Hepatocyte (in vitro differentiated cells): ENCODE measurements at places on chromosomes 5 and 9.
A peak's percentile ranks its signal among the peaks of the same experiment; 100 is the strongest.

DNA sequence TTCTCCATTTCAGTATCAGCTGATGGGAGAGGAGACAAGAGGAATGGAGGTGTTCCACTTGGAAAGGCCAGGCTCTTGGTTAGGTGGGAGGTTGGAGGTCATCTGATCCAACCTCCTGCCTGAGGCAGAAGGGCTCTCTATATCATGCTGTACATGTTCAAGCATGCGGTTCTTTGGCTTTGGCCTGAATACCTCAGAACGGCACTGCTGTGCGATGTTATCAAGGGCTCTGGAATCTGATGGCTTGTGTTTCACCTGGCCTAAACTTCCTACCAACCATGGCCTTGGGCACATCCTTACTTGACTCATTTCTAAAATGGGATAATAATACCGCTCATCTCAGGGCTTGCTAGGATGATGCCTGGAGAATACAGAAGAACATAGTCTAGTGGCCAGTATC, 90.1 kb upstream of the FAM169A start:
- no peak for DNase-seq

DNA sequence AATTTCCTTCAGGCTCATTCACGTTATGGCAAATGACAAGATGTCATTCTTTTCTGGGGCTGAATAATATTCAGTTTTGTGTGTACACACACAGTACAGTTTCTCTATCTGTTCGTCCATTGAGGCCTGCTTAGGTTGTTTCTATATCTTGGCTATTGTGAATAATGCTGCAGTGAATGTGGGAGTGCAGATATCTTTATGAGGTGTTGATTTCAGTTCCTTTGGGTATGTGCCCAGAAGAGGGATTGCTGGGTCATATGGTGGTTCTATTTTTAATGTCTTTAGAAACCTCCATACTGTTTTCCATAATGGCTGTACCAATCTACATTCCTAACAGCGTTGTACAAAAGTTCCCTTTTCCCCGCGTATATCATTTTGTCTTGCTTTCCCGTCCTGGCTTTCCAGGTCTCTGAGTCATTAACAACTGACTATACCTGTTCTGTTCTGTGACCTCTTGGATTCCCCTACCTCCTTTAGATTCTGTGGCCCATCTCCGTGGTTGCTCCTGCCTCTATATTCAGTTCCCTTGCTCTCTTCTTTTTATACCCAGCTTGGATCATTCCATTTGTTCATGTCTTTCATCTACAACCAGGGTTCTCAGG, 6.8 kb downstream of the SNX30 start:
- no peak for DNase-seq

GRCh38 chr5:139482050-139482889, at the start of gene STING1:
STING1 (minus strand) TSS chr5:139482758; CDS start chr5:139481704, 1,054 bp downstream.
- peak; percentile 86 for DNase-seq

- DNase-seq: peak; percentile 86
Observed at GRCh38 chr5:75510836-75511434, 494 bp downstream of the CERT1 start.

DNA sequence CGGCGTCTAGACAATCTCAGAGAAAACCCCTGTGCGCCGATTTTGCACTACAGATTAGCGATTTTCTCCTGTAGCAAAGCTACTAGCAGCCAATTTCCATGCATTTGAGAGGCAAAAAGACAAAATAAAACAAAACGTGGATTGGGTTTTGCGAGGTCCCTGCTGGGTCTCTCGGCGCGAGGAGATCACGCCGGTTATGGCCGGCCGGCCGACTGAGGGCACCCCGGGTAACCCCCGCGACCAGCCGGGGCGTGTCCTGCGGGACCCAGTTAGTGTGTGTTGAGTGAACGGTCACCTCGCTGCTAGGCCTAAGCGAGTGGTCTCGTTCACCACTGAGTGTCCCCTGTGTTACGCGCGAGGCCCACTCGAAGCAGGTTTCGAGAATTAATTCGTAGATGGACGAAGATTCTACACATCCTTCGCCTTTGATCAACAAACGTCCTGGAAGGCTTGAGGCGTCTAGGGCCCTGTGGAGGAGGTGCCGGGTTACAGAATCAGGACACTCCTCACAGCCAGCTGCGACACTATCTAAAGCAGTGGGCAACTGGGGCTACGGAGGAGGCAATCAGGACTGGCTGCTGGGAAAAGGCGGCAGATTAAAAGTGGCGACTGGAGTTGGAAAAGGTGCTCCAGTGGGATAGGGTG, 764 bp upstream of the VDAC1 start:
- DNase-seq: peak; percentile 37

GRCh38 chr9:125805586-125805985, 58.4 kb downstream of the PBX3 start:
- no peak for DNase-seq

DNA sequence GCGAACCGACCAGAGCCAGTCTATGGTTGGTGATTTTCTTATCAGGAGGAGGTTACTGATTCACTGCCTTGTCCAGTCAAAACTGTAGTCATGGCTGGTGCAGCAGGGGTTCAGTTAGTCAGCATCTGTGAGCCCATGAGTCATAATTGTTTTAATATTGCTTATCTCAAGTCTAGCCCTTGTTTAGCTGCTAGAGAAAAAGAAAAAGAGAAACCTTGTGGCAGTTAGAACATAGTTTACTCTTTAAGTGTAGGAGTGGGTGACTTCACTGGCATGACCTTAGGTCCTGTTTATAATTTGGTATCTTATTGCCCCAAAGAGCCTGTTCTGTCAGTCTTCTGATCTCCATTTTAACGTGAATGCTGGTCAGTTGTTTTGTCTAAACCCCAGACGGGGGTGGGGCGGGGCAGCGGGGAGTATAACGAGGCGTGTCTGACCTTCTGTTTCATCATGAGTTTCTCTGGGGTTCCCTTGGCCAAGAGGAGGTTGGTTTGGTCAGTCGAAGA, 76.9 kb upstream of the NFIL3 start:
- peak; percentile 61 for DNase-seq

- DNase-seq: no peak
Observed at GRCh38 chr5:36723912-36724311, 117.5 kb downstream of the SLC1A3 start.

DNA sequence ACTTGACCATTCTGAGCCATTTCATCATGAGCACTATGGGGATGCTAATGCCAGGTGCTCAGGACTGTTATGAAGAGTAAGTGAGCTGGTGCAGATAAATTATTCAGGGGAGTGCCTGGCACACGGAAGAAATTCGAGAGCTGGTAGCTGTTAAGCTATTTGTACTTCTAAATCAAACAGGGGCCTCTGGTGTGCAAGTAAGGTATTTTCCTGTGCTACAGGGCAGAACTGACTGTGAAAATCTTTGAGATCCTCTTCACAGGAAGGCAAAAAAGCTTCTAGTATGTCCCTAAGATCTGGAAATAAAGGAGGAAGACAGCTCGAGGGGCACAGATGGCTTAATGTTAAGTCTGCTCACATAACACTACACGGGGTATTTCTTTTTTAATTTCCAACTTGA, 106.3 kb upstream of the SPOCK1 start:
- no peak for DNase-seq

DNA sequence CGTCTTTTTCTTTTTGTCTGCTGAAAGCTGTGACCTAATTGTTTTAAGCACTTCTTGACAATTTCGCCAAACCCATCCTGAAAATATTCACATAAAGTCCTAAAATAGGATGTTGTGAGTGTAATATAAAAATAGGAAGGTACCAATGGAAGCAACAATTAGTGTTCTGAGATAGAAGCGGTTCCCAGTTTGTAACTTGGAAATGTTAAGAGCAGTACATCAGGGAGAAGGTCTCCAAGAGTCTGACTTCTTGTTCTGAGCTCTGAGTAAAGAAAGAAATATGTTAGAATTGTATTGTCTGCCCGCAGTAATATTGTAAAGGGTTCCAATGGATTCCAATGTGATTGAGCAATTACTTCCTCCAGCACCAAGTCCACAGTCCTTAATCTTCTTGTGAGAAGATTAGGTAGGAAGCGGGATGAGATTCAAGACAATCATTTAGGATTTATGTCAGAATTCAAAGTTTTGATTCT, 3.9 kb downstream of the VCAN start:
- no peak for DNase-seq

GRCh38 chr9:134069480-134070399, 1.9 kb upstream of the BRD3 start:
- no peak for DNase-seq

- DNase-seq: no peak
Observed at GRCh38 chr5:156271569-156271968, 55.4 kb upstream of the SGCD start.

DNA sequence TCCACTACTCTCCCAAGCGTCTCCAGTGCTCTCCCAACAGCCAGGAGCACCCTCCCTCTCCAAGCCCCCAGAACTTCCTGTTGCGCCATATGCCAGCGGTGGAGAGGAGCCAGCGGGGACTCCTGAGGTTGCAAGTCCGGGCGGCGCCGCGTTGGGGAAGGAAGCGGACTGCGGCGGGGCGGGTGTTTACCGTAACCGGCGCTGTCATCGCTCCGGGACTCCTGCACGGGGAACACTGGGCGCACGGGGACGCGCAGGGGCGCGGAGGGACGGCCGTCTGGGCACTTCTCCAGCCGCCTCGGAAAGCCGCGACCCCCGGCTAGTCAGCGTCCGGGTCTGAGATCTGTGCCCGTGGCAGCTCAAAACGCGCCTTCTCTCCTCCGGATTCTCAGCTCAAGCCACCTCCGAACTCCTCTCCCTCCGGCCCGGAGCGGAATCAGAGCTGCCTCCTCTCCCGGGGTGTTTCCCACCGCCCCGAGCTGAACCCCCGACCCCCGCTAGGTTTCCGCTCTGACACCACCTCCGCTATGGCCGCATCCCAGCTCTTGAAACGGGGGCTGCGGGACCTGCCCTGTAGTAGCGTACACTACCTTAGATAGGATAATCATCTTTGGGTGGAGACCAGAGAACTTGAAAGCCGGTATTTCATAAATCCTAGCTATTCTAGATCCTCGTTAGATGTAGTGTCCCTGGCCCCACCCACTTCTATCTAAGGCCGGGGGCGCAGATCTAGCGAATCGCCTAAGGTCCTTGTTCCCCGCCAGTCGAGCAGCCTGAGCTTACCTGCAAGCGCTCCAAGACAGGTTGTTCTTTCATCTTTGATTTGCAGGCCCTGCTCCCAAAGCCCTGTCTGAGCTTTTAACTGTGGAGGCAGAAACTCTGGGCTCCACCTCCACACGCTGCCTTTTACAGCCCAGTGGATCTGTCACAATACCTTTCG, at the start of gene TRPM6:
Gene TRPM6 (minus strand): TSS at position 881 of the 940 bp plus-strand sequence. CDS start 65 bp downstream, at position 816.
- peak; percentile 86 for DNase-seq

GRCh38 chr9:77546376-77546950, 101.7 kb downstream of the GNA14 start:
- no peak for DNase-seq

DNA sequence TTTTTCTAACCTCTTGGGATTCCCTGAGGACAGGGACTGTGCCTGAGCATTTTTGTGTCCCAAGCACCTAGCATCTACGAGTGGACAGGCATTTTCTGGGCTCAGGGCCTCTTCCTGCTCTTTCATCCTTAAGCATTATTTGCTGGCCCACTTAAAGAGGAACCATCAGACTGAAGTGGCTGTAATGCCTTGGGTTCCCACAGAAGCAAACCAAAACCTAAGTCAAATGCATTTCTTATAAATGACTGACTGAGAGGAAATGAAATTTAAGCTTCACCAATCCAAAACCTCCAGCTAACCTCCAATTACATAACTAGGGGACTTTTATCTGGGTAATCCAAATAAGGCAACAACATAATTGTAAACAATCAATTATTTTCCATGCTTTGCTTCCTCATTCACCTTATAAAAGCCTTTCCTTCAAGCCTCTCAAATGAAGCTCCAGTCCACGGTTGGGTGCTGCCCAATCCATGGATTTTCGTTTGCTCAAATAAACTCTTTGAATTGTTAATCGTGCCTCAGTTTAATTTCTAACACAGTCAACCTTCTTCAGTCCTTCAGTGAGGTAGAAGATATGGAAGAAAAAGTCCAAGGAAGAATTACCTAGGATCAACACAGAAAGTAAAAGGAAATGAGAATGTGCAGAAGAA, 25.3 kb upstream of the SLC31A2 start:
- DNase-seq: no peak
